ENCODE measurements at places on chromosomes 2 and 18.

DNA sequence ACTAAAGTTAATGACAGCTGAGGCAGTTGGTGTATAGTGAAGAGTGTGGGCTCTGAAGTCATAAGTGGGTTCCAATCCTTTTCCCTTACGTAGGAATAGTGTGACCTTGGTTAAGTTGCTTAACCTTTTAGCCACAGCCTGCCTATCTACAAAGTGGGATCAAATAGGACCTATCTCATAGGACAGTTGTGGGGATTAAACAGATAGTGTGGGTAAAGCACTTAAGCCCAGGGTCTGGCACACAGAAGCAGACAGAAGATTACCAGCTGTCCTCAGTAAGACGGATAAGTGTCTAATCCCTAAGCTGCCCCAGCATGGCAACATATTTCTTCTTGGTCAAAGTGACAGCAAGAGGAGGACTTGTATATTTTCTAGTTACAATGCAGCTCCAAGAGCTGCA is 28.2 kb downstream of the UBE2F start:
- no peak overlapping the region for H3K4me3 ChIP-seq
- no peaks in the 10 kb centered on the region for H3K27me3 ChIP-seq
- no peaks in the 10 kb centered on the region for H3K4me1 ChIP-seq
- peaks cover 4% of the 10 kb centered on the region for H3K36me3 ChIP-seq

- peaks cover 2% of the 10 kb centered on the region for H3K4me1 ChIP-seq
- no peaks in the 10 kb centered on the region for H3K27me3 ChIP-seq
- no peaks in the 10 kb centered on the region for H3K36me3 ChIP-seq
- no peak overlapping the region for H3K4me3 ChIP-seq
- H3K27ac ChIP-seq, result no peak overlapping the region
Measured at GRCh38 chr18:61998335-61998734, 105.5 kb upstream of the RNF152 start.

- no peak overlapping the region for H3K27ac ChIP-seq
- no peaks in the 10 kb centered on the region for H3K27me3 ChIP-seq
- peaks cover 39% of the 10 kb centered on the region for H3K36me3 ChIP-seq
- H3K4me1 ChIP-seq, result no peaks in the 10 kb centered on the region
Measured at GRCh38 chr2:218746470-218746795, 35.5 kb upstream of the CYP27A1 start.

DNA sequence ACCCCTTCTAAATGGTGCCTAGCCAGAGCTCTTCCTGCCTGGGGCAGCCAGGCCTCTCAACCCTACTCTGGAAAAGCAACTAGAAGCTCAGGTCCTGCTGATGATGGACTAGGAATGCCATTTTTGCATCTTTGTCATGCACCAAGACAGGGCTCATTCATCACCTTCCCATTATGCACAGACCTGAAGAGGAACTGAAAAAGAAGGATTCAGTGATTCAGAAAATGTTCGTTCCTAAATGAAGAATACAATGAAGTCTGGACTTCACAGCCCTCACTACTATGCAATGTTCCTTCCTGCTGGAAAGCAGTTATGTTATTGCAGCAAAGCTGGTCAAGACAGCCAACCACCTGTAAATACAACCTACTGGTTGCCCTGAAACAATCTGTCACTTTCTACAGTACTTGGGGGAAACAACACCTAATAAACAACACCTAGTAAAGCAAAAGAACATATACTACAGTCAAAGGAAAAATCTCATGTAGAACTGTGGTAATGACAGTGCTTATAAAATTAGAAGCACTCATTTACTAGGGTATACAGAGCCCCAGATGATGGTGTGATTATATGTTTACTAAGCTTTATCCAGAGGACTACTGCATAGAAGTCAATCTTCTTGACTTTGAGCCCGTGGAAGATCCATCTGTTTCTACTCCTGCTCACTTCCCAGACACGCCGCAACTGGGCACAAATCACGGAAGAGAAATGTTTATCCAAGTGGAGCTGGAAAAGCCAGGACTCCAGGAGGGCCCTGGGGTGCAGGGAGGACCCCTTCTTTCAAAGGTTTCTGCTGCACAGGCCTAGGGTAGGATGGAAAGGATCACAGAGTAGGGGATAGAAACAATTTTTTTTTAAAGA is 103.1 kb upstream of the THOC1 start:
- H3K4me3 ChIP-seq, result no peak overlapping the region
- no peaks in the 10 kb centered on the region for H3K36me3 ChIP-seq
- H3K27ac ChIP-seq, result peak overlapping the region; percentile 12
- peaks cover 3% of the 10 kb centered on the region for H3K4me1 ChIP-seq
- H3K27me3 ChIP-seq, result no peaks in the 10 kb centered on the region

DNA sequence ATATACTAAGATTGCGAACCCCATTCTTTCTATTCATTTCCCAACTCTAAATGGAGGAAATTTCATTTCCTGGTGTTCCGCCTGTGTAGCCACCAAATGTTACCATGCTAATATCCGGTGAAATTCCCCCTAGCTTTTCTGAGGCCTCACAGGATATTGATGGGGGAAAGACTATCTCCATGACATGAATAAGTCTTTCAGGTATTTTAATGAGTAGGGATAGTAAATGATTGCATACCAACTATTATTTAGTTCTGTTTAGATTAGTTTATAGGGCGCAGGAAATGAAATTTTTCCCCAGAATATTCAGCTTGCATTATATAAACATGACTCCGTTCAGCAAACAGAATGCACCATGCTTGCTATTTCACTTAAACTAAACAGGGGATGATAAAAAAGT is 55.4 kb downstream of the COL5A2 start:
- H3K36me3 ChIP-seq, result no peaks in the 10 kb centered on the region
- H3K27ac ChIP-seq, result no peak overlapping the region

GRCh38 chr2:9060819-9061218 is 57.3 kb upstream of the MBOAT2 start:
- no peaks in the 10 kb centered on the region for H3K4me1 ChIP-seq
- H3K27ac ChIP-seq, result no peak overlapping the region
- no peak overlapping the region for H3K4me3 ChIP-seq
- DNase-seq, result no peak
- no peaks in the 10 kb centered on the region for H3K36me3 ChIP-seq

DNA sequence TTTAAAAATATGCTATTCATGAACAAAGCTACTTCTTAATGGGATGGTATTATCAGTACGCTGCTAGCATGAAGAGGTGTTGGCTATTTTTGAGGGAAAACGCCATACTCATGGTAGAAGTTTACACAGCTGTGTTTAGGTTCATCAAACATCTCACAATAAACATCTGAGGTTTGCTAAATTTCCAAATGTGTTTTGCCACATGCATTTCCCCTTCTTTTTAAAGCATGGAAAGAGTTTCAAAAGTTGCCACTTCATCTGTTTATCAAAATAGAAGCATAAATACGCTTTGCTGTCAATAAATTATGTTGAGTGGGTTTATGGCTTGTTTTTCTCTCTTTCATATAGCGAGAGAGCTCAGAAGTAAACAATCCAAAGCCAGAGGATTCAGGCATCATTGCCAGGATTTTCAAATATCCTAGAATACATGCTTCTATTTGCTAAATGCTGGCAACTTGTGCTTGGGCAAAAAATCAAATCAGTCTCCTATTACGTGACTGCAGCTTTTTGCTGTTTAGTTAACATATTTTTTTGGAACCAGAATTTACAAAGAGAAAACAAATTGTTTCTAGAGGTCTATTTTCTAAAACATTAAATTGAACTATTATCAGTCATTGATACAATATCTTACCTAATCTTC is 1919.9 kb upstream of the LRRTM1 start:
- no peak overlapping the region for H3K27ac ChIP-seq
- DNase-seq, result no peak
- H3K4me1 ChIP-seq, result no peaks in the 10 kb centered on the region

- no peak overlapping the region for H3K4me3 ChIP-seq
- H3K27ac ChIP-seq, result no peak overlapping the region
- H3K4me1 ChIP-seq, result no peaks in the 10 kb centered on the region
- H3K27me3 ChIP-seq, result no peaks in the 10 kb centered on the region
- no peak for DNase-seq
Measured at GRCh38 chr2:170806548-170806947, 10.1 kb upstream of the GAD1 start.

- no peaks in the 10 kb centered on the region for H3K27me3 ChIP-seq
- H3K27ac ChIP-seq, result no peak overlapping the region
- no peaks in the 10 kb centered on the region for H3K4me1 ChIP-seq
- DNase-seq, result peak; percentile 24
- no peak overlapping the region for H3K4me3 ChIP-seq
Measured at GRCh38 chr2:222611684-222612083, 44.2 kb downstream of the FARSB start.

- H3K27me3 ChIP-seq, result no peaks in the 10 kb centered on the region
- no peaks in the 10 kb centered on the region for H3K4me1 ChIP-seq
- no peak for DNase-seq
- no peaks in the 10 kb centered on the region for H3K36me3 ChIP-seq
- no peak overlapping the region for H3K27ac ChIP-seq
Measured at GRCh38 chr2:140597836-140598235, 1533.0 kb downstream of the LRP1B start.

DNA sequence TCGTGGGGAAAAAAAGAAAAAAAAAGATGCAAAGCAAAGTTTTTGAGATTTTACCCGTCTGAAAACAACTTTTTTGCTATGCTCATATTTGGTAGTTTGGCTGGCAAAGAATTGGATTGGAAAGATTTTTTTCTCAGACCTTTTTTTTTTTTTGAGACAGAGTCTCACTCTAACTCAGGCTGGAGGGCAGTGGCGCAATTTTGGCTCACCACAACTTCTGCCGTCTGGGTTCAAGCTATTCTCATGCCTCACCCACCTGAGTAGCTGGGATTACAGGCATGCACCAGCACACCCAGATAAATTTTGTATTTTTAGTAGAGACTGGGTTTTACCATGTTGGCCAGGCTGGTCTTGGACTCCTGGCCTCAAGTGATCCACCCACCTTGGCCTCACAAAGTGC is 56.3 kb upstream of the TANC1 start:
- no peaks in the 10 kb centered on the region for H3K27me3 ChIP-seq
- no peak overlapping the region for H3K4me3 ChIP-seq
- no peak for DNase-seq
- no peaks in the 10 kb centered on the region for H3K4me1 ChIP-seq
- no peak overlapping the region for H3K27ac ChIP-seq

- H3K4me3 ChIP-seq, result no peak overlapping the region
- no peaks in the 10 kb centered on the region for H3K36me3 ChIP-seq
- DNase-seq, result no peak
- no peaks in the 10 kb centered on the region for H3K4me1 ChIP-seq
- no peaks in the 10 kb centered on the region for H3K27me3 ChIP-seq
Measured at GRCh38 chr2:176851200-176851888, 361.2 kb upstream of the HNRNPA3 start.

- H3K27ac ChIP-seq, result no peak overlapping the region
- DNase-seq, result no peak
- no peaks in the 10 kb centered on the region for H3K36me3 ChIP-seq
- no peaks in the 10 kb centered on the region for H3K4me1 ChIP-seq
- no peak overlapping the region for H3K4me3 ChIP-seq
- H3K27me3 ChIP-seq, result no peaks in the 10 kb centered on the region
Measured at GRCh38 chr2:149160701-149161217, 122.3 kb downstream of the LYPD6B start.

DNA sequence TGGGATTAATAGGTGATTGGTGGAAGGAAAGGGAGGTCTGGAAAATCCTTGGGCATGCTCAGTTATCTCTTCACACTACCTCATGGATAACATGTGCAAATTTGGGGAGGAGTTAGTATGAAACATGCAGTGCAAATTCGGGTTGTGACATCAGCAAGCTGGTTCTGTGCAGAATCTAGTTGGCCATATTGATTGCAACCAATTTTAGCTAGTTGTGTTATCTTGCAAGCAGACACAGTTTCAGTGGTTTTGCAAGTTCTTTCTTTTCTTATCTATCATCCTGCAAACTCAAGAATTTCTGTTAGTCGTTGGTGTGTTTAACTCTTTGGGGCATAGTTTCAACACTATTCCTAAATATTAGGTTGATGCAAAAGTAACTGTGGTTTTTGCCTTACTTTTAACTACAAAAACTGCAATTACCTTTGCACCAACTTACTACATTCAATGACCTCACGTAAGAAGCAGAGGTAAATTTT is 135.4 kb downstream of the PTH2R start:
- no peak overlapping the region for H3K27ac ChIP-seq
- DNase-seq, result no peak
- H3K36me3 ChIP-seq, result no peaks in the 10 kb centered on the region
- H3K27me3 ChIP-seq, result no peaks in the 10 kb centered on the region
- no peak overlapping the region for H3K4me3 ChIP-seq

GRCh38 chr2:184053326-184053725 is 545.0 kb upstream of the ZNF804A start:
- DNase-seq, result no peak
- H3K4me3 ChIP-seq, result no peak overlapping the region
- H3K4me1 ChIP-seq, result no peaks in the 10 kb centered on the region
- H3K27ac ChIP-seq, result no peak overlapping the region

- peaks cover 55% of the 10 kb centered on the region for H3K36me3 ChIP-seq
- H3K4me3 ChIP-seq, result no peak overlapping the region
Measured at GRCh38 chr2:202278036-202278760, 12.6 kb downstream of the NOP58 start.

- H3K4me1 ChIP-seq, result peaks cover 6% of the 10 kb centered on the region
- H3K4me3 ChIP-seq, result peak within 1 kb of the TSS; percentile 56
Measured at GRCh38 chr2:187554011-187554703, at the start of gene TFPI. Gene TFPI (minus strand): TSS chr2:187554435. CDS start chr2:187503768, 50,667 bp downstream.

DNA sequence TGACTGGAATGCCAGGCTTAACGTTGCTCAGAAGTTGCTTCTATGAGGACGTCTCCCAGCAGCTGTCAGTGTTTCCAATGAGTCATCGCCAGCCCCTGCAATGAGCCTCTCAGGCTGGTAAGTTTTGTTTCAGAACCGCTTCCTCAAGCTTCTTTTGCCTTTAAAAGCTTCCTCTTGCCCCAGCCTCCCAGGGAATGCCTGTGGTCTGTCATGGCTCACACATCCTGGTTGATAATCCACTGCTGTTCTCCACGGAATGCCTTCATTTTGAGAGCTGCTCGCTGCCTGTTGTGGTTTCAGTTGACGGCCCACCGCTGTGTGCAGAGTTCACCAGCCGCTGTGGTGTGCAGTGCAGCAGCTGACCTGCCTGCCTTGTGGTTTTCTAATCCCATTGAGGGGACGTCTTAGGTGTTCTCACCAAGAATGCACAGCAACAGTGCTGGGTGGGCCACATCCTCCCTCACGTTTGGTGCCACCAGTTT is 96.4 kb downstream of the RTP5 start:
- H3K36me3 ChIP-seq, result no peaks in the 10 kb centered on the region
- DNase-seq, result peak; percentile 53
- no peak overlapping the region for H3K27ac ChIP-seq

DNA sequence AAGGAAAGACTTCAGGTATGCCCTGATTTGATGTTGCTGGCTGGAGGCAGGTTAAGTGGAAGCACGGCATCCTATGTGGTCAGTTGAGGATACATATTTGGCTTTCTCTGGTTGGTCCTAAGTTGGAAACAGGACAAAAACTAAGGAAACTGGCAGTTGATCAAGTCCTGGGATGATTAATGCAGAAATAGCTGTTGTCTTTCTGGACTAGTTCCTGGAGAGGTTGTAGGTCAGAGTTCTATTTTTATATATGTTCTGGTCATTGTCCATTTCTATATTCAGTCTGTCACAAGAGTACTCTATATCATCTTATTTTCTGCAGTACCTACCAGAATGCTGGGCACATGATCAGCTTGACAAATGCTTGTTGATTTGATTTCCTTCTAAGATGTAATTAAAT is 4.0 kb upstream of the SLC35F5 start:
- peaks cover 6% of the 10 kb centered on the region for H3K4me1 ChIP-seq
- no peak for DNase-seq
- H3K36me3 ChIP-seq, result no peaks in the 10 kb centered on the region
- no peaks in the 10 kb centered on the region for H3K27me3 ChIP-seq
- H3K27ac ChIP-seq, result no peak overlapping the region
- no peak overlapping the region for H3K4me3 ChIP-seq
